ENCODE measurements at places on chromosomes 1 and 21.

- no peak for DNase-seq
Measured at GRCh38 chr1:152191260-152191659, 32.2 kb upstream of the RPTN start.

DNA sequence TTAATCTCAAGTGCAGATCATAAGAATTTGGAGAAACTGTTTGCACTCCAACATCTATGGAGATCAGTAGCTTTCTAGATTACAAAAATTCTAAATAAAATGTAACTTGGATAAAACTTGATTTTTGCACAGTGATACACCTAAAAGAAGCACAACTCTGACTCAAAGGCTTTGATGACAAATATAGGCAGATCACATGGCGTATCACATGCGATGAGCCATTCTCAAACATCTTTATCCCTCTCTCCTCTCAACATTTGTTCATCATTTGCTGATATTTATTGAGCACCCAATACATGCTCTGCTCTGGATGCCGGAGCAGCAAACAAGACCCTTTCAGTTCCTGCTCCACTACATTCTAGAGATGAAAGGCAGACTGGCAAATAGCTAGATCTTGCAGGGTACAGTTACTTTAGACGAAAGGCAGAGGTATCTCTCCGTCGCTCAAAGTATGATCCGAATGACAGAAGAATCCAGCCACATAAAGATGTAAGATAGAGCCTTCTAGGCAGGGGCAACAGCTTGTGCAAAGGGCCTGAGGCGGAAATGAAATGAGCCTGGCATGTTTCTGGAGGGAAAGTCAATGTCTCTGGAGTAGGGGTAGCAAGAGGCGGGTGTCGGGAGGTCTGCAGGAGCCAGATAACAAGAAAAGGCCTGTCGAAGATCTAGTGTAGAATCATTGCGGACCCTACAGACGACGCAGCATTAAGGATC, 145.8 kb upstream of the ERRFI1 start:
- DNase-seq: no peak

DNA sequence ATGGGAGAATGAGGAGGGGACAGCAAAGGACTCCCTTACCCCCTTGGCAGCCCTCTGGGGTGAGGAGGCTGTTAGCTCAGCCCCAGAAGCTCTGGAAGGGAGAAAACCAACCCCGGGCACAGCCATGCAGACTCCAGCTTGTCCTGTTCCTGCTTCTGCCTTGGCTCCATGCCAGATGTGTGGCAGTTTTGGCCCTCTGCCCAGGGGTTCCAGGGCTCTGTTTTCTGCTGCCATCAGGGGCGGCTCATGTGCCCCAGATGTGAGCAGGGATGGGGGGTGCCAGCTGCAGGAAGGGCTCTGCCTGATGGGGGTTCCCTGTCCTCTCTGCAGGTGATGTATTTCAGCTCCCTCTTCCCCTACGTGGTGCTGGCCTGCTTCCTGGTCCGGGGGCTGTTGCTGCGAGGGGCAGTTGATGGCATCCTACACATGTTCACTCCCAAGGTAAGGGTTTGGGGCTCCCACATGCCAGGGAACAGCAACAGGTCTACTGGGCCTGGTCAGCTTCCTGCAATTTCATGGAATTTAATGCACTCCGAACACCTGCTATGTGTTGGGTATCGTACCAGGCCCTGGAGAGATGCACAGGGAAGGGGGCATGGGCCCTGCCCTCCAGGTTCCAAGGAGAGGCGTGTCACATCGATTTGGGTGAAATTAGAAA, 26.1 kb downstream of the SLC6A17 start:
- no peak for DNase-seq

DNA sequence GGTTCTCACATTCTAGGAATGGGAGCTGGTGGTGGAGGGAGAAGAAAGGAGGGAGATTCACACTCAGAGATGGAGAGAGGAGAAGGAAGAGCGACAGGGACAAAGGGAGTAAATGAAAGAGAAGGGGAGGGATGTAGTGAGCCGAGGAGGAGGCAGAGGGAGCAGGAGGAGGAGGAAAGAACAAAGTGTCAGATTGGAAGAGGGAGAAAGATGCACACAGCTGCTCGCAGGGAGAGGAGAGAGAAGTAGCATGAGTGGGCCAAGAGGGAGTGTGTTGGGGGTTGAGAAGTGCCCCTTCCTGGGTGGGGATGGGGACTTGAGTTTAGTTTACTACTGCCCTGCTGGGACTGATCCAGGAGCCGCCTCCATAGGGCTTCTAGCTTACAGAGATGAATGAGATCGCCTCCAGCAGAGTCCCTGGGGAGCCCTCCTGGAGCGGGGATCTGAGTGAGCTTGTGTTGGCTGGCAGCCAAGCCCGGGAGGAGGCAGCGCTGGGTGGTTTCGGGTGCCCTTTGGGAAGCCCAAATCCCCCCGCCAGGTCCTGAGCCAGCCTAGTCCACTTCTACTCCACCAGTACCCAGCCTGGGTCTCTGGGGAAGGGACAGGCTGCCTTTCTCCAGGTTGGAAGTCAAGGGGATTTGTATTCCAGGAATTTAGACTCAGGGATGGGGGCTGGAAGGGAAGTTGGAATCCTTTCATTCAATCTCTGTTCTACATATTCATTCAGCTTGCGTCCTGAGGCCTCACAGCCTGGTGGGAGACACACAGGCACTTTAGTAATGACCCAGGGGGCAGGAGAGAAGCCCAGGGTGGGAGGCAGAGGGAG, 20.9 kb downstream of the PTPRU start:
- peak; percentile 46 for DNase-seq

DNA sequence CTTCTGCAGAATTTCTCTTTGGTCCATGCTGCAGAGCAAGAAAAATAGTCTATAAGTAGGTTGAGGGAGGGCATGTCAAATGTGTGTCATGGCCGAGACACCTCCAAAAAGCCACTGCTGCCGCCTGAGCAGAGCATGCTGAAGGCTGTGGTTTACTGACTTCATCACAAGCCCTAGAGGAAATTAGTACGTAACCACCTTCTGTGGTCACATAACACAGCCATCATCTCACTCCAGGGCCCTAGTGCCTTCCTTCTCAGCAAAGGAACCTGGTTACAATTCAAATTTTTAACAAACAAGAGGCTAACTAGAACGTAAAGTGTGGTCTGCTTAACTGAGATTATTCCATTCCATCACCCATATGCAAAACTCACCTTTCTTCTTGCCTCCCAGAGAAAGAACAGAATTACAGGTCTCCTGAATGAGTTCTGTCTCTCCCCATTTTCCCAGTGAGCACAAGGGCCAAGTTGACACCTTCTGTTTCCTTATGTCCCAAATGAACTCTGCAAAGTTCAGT, at the start of gene PTPN22:
TSS of gene PTPN22 (minus strand) at position 116 of the 517 bp plus-strand sequence.
- peak; percentile 18 for DNase-seq

GRCh38 chr1:228477263-228477662, 9.9 kb upstream of the RNF187 start:
- no peak for DNase-seq

GRCh38 chr1:215055281-215055935, 27.1 kb upstream of the KCNK2 start:
- no peak for DNase-seq

DNA sequence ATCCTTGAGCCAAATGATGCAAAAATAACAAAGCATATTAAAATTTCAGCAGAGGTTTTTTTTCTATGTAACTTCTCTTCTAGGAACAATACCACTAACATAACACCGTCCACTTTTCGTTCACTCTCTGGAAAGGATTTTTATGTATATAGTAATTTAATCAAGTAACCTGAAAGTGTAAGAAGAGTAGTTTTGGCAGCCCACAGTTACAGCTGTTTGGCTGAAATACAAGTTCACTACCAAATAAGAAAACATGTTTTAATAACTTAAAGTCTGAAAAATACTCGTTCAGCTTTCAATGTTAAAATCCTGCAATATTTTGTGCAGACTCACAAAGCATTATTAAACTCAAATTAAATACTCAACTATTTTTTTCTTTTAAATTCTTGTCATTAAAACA, 896.8 kb upstream of the ADGRL4 start:
- DNase-seq: peak; percentile 7

DNA sequence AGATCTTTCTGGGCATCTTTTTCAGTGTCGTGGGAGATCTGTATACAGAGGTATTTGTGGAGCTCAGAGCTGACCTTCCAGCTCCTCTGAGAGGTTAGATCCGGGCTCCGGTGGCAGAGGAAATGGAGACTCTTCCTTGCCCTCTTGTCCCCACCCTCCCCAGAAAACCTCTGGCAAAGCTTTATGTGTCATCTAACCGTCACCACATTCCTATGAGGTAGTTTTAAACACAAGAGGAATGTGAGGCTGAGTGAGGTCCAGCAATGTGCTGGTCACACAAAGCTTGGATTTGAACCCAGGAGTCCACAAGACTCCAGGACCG, 1.2 kb downstream of the CD160 start:
- no peak for DNase-seq

DNA sequence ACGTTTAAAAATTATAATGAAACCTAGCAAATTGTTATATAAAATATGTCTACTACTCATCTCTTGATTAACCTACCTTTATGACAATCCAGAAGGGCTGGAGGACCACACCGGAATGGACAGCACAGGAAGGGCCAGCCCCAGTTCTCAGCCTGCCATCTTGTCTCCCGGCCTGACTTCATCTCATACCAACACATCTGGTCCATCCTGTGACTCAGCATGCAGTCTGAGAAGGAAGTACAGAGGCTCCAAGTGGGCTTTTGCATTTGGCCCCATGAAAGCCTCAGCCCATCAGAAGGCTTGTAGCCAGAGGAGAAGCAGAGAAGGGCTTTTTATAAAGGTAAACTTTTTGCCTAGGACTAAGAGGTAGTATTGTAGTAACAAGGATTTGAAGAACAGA, 436.6 kb downstream of the MRPL39 start:
- DNase-seq: no peak

GRCh38 chr1:147527941-147528936, 13.1 kb upstream of the BCL9 start:
- no peak for DNase-seq

DNA sequence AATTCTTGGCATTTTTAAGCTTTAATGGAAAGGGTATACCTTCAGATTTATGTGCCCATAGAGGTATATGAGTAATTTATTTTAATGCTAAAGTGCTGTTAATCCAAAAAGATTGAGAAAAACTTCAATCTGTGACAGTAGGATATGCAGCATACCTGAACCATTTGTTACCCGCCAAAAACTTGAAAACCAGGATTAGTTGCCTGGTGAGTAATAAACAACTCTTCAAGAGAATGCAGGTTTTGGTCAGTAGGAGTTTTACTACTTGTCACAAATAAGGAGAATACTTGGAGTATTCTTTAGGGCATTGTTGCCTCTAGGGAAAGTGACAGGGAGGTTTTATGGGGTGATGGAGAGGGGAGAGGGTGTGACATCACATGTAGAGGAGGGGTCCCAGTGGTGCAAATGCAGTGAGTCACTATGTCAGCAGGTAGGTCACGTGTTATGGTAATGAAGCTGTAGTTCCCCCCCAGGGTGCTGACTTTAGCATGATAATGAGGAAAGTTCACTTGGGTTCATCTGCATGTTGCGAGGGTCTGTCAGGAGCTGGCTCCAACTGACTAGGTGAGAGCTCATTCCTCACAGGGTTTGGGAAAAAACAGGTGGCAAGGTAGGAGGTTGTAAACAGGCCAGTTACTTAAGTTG, 23.1 kb downstream of the USP25 start:
- DNase-seq: no peak

- no peak for DNase-seq
Measured at GRCh38 chr1:170856455-170856854, 78.9 kb upstream of the MROH9 start.

DNA sequence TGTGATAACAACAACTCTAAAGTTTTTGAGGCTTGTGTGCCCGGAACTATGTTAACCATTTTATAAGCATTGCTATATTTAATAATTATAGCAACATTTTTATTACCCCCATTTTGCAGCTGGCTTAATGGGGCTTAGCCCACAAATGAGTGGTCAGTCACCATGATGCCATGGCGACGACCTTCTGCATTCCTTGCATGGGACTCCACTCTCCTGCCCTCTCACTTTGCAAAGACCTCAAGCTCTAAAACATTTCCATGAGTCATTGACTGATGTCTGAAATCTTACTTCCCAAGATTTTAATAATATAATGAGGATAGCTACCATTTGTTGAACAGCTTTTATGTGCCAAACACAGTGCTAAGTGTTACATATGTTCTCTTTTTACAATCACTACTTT, 15.4 kb downstream of the NGF start:
- no peak for DNase-seq

GRCh38 chr1:204723131-204723787, 37.7 kb upstream of the LRRN2 start:
- DNase-seq: no peak

GRCh38 chr1:202107801-202108731, 14.7 kb upstream of the GPR37L1 start:
- DNase-seq: no peak

DNA sequence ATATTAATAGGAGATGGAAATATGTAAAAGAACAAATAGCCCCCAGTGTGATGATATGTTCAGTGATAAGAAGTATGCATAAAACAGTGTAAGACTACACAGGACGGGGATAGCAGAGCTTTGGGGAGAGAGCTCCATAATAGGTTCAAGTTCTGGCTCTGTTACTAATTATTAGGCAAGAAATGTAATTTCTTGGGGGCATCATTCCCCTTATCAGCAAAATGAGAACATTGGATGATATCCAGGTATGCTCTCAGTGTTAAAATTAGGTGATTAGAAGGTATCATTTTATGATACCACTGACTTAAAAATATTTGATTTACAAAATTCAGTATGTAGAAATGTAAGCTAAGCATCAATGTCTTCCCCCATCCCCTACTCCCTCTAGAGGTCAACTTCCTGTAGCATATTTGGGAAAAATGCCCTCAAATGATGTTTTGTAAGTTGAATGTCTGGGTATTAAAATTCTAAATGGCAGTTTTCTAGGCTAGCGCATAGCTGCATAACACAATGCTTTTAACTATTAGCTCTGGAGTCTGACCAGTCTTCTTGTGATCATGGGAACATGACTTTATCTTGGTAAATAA, 585.7 kb upstream of the CAMK1G start:
- DNase-seq: no peak

DNA sequence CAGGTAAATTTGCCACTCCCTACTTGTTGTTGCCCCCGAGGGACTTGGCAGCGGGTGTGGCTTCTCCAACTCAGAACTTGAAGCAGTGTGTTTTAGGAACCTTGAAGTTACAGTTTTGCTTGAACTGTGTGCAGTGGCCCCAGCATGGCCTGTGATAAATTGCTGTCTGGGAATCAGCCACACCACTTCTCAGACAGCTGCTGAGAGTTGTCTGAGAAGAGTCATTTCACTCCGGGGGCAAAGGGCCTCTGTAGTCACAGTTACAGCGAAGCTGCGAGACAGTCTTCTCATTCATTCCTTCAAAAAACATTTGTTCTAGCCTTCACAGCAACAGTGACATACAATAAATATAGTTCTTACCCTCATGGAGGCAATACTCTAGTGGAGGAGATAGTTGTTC, 70.3 kb downstream of the PROX1 start:
- DNase-seq: no peak

- DNase-seq: peak; percentile 35
Measured at GRCh38 chr1:110783292-110783918, 89.5 kb upstream of the CD53 start.

- DNase-seq: no peak
Measured at GRCh38 chr1:21297975-21298374, 7.7 kb upstream of the ECE1 start.

- DNase-seq: no peak
Measured at GRCh38 chr1:231194476-231194842, 32.6 kb downstream of the TRIM67 start.

Measured in muscle of back (tissue), 13 donors.